ENCODE measurements at places on chromosomes 13 and 19. TPM values are rescaled to one million over a fixed set of nuclear protein-coding genes. Genes with fewer than 3 reads are reported as not detected.

Gene TSHZ3
- total RNA-seq: 25.6 TPM

Gene LRG1
- 0.25 TPM for total RNA-seq

Gene CCDC70
- total RNA-seq: not detected

Gene KLC3
- 0.25 TPM for total RNA-seq
